ELR (cell line): ENCODE measurements at places on chromosomes 1 and 21.

DNA sequence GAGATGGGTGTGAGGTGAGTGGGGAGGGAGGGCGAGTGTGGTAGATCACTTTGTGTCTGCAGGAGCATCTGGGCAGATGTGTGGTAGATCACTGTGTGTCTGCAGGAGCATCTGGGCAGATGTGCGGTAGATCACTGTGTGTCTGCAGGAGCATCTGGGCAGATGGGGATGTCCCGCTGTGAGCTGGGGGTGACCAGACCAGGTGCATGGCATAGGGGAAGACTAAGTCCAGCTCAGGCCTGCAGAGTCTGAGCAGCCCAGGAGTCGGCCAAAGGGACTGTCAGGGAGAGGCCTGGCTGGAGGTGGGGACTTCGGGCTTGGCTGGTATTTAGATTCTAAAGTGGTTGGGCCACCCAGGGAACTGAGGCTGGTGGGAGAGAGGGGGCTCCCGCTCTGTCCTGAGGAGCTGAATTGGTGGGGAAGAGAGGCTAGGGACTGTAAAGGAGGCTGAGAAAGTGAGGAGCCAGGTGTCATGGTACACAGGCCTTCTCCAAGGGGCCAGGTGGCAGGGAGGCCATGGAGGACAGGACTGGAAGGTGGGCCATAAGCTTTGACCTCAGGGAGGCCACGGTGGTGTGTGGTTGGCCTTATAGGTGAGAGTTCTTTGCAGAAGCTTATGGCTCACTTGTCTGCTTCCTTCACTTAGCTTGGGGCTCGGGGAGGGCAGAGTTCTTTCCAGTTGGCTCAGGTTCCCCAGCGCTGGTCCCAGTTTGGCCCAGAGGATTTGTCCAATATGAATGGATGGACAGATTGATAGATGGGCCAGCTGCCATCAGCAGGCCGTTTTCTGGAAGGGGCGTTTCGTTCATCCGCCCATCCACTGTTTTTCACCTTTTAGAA is 15.6 kb downstream of the ZNF362 start:
- DNase-seq, result no peak

DNA sequence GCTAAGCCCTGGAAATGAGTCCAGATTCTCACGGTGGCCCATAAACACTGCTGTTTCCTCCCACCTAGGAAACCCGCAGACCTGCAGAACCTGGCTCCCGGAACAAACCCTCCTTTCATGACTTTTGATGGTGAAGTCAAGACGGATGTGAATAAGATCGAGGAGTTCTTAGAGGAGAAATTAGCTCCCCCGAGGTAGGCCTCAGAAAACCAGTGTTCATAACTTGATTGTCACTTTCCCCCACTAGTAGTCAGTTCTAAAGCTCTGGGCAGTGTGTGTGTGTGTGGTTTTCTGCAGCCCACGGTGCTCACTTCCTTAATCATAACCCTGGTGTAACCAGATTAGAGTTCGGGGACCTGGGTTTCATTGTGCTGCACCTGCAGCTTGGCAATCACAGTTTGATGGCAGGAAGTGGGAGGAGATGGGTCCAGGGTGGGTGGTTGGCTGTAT is 39.1 kb downstream of the CLIC6 start:
- no peak for DNase-seq

DNA sequence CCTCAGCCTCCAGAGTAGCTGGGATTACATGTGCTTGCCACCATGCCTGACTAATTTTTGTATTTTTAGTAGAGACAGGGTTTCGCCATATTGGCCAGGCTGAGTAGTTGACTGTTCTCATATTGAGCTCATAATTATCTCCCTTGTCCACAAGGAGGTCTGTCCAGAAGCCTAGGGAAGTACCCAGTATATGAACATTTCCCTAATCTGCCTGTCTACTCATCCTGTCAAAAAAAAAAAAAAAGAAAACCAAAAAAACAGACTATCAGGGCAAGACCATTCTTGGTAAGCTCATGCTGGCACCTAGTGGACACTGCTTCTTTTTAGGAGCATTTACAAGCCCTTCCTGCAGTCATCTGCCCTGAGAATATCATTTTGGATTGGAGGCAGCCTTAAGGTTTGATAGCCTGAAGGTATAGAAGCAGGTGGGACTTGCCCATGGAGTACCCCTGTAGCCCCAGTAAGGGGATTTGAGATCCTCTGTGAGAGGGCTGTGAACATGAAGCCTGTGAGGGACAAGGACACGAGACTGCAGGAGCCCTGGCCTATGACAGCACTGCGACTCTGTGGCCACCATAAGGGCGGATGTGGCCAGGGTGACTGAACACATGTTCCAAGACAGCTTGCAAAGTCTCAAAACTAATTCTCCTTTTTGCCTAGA is 10.8 kb upstream of the DUSP12 start:
- DNase-seq, result peak; percentile 94

DNA sequence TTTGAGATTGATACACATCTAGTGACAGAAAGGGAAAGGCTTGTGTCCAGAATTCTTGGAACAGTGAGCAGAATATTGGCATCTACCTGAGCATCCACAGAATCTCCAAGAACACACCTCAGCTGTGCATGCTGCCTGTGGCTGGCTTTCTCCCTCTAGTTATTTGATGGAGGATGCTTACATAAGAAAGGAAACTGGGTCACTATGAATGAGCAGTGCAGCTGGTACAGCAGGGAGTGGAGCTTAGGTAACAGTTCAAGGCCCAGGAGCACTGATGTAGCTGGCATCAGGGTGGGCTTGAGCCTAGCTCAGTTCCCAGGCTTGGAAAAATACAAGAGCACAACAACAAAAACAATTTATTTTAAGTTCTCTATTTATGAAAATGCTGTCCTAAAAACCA is 26.3 kb downstream of the RGS8 start:
- DNase-seq, result no peak

GRCh38 chr1:101000131-101000873 is 25.3 kb downstream of the DPH5 start:
- DNase-seq, result no peak

DNA sequence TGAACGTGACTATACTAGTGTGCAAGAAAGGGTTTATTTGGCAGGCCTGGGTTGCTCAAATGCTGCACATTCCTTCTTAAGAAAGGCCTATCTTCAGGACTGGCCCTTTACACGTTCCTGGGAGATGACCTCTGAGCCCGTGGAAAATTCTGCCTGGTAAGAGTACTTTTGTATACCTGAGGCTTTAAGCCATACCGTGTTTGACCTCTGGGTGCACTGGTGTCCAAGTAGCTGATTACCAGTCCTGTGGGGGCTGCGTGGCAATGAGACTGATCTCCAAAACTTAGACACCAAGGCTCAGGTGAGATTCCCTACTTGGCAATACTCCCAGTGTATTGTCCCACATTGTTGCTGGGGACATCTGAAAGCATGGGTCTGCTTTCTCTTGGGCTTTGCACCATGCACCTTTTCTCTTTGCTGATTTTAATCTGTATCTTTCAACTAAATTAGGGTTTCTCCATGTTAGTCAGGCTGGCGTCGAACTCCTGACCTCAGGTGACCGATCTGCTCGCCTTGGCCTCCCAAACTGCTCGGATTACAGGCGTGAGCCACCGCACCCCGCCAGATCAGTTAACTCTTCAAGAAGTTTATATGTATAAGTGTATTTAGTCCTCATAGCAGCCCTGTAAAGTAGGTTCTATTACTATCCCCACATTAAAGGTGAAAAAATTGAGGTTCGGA is 44.5 kb downstream of the TRIM33 start:
- DNase-seq, result no peak

DNA sequence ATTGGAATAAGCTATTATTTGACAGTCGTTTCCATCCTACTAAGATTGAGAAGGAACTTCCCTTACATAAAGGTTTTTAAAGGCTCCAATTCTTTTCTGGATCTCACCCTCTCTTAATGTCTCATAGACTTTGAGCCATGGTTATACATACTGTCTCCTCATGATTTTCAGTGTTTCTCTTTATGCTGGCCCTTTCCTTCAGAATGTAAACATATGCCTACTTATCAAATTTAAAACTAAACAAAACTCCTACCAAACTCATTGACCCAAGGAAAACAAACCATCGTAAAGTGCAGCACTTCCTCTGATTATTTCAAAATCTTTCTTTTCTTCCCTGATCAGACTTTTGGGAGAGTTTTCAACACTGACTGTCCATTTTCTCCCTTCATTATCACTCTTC is 163.4 kb upstream of the DPYD start:
- DNase-seq, result no peak
